ENCODE measurements at places on chromosomes 3 and 15. TPM values are rescaled to one million over a fixed set of nuclear protein-coding genes. Genes with fewer than 3 reads are reported as not detected.

HYKK gene
- 6.2 TPM for total RNA-seq

GOLGA8J gene
- total RNA-seq = not detected

BDH1 gene
- 2.0 TPM for total RNA-seq

ISL2 gene
- total RNA-seq = 3.5 TPM

GOLIM4 gene
- 17.2 TPM for total RNA-seq

KNG1 gene
- not detected for total RNA-seq

MESP2 gene
- 0.50 TPM for total RNA-seq

ARGFX gene
- total RNA-seq = not detected

TMEM212 gene
- not detected for total RNA-seq

EOMES gene
- total RNA-seq = 0.69 TPM

SAMMSON gene
- total RNA-seq = not detected

MOBP gene
- total RNA-seq = 0.03 TPM

TM4SF18 gene
- 38.2 TPM for total RNA-seq
